ENCODE measurements at places on chromosomes 5 and 9.

GRCh38 chr5:5306696-5307095, 115.8 kb upstream of the ICE1 start:
- no peak for DNase-seq

- DNase-seq = peak; percentile 25
Measured at GRCh38 chr5:95081500-95081960, 203.4 kb downstream of the MCTP1 start.

DNA sequence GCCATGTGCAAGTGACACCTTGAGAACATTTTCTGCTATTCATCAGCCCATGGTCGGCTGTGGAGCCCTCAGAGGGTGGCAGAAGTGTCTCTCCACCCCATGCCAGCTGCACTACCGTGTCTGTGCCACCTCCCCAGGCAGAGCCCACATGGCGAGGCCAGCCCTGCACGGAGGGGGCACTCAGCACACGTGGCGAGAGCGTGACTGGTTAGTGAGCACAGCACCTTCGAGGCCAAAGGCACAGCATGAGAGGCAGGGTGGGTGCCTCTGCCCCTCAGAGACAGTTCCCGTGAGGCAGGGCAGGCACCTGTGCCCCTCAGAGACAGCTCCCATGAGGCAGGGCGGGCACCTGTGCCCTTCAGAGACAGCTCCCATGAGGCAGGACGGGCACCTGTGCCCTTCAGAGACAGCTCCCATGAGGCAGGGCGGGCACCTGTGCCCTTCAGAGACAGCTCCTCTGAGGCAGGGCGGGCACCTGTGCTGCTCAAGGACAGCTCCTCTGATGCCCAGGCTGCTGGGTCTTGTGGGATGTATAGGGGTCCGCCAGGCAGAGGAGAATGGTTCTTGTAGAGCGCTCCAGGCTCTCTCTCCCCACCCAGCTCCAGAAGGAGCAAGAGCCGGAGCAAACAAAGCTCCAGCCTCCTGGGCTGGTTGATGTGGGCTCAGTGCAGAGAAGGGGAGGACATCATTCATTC, 179.8 kb upstream of the PPP1R26 start:
- peak; percentile 33 for DNase-seq

DNA sequence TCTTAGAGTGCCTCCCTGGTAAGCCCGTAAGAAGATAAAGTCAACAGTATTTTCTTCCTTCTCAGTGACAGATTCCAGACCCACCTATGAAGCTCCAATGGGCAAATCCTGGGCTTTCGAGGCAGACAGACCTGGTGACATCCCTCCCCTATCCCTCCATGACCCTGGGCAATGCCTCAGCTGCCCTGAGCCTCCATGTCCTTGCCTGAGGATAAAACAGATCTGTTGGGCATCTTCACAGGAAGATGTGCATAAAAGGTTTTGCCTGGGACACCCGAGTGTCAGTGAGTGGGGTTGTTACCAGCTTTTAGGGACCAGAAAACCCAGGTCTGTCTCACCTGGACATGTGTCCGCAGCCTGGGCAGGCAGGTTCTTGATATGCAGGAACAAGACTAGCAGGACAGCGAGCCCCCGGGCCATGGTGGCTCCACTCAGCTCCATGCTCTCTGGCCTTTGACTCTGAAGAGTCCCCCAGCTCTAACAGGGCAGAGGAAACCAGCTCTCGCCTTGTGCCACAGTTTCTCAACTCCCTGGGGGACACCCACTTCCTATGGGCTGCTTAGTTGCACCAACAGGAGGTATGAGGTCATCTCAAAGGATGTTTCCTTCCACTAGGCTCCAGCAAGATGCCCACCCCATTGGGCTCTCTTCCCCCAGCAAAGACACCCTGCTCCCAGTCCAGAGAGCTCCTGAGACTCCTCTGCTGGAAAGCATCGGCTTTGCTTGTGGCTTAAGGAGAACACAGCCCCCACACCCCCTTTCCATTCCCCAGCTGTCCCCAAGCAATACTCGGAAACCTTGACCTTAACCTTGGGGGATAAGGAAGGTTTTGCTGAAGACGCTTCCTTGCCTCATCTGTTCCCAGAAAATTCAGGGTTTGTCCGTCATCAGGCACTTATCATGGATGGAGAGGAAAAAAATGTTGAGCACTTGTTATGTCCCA, at the start of gene FCN1:
TSS of gene FCN1 (minus strand) at position 482 of the 943 bp plus-strand sequence. CDS start at position 441, 41 bp downstream.
- no peak for DNase-seq

Data from H7 (cell line).